ENCODE measurements at places on chromosomes 5 and 9.

- DNase-seq = no peak
Measured at GRCh38 chr5:155459889-155460500, 446.4 kb downstream of the KIF4B start.

DNA sequence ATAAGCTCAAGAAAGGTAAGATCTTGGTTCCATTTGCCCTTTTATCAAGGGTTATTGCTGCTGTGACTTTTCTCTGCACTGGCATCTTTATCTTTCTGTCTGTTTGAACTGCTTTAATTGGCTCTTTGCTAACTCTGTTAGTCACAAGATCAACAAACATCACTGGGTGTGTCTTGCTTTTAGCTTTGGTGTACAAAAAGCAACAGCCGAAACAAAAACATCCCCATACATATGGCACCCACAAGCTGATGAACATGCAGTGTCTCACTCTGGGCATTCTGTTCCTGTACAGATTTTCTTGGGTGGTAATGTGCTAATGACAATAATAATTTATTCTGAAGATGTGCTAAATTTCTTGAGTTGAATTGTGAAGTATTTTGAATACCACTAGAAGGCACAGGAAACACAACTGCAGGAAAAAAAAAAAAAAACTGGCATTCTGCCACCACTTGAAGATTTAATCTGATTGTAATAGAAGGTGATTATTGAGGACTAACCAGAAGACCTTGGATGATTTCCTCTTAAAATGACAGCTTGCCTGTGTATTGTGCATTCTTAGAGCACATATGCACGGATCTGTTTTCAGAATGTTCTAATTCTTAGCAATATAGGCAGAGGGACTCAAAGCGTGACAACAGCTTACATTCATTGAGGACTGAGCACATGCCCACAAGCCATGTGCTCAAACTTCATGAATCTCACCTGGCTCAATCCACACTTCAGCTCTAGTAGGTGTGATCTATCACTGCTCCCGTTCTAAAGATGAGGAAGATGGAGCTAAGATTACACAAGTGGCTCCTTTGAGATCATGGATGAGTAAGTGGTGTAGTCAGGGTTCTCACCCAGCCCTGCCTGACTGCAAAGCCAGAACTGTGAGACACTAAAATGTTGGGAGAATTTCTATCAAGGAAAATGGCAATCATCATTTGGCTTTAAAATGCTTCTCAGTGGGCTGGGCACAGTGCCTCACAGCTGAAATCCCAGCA, 96.4 kb downstream of the EBF1 start:
- DNase-seq = no peak

DNA sequence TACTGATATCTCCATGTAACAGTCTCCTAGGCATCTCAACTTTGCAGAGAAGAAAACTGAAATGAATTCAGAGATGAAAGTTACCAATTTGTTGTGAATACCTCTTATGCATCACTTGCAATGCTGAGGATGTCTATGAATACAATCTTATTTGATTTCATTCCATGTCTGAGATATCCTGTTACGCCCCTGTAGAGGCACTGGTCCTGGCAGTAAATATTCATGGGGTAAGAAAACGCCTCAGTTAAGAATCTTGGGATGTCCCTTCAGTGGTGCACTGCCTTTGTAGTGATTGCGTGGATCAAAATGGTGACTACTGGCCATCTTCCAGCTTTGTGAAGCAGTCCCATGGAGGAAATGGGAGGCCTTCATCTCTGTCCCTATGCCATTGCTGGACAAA, 229.1 kb upstream of the C9orf72 start:
- DNase-seq = no peak

GRCh38 chr5:43227655-43228054, 35.6 kb downstream of the NIM1K start:
- no peak for DNase-seq

- DNase-seq = no peak
Measured at GRCh38 chr5:157956271-157956885, 97.4 kb upstream of the CLINT1 start.

DNA sequence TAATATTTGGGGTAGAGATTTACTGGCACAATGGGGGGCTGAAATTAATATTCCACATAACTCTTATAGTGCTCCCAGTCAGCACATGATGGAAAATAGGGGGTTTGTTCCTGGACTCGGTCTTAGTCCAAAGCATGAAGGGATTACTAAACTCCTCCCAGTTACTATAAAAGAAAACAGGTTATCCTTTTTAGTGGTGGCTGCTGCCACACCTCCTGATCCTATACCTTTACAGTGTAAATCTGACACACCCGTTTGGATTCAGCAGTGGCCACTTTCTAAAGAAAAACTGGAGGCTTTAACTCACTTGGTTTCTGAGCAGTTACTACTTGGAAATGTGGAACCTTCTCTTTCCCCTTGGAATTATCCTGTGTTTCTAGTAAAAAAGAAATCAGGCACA, 572.9 kb upstream of the PTGER4 start:
- no peak for DNase-seq

DNA sequence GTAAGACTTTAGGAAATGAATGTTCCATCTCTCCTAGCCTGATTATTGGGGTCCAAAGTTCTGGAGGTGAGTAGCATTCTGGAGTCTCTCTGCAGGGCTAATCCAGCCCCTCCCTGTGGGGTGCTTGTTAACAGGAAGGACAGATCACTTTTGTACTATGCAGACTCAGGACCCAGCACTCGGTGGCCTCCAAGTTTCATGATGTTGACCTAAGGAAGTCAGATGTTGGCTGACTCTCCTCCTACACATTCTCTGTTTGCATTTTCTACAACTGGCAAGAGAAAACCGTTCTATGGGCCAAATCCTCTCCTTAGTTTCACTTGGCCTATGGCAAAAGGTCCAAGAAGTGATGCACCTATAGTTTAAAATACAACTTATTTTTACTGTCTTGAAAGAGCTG, 5.5 kb upstream of the PDE8B start:
- DNase-seq = no peak

DNA sequence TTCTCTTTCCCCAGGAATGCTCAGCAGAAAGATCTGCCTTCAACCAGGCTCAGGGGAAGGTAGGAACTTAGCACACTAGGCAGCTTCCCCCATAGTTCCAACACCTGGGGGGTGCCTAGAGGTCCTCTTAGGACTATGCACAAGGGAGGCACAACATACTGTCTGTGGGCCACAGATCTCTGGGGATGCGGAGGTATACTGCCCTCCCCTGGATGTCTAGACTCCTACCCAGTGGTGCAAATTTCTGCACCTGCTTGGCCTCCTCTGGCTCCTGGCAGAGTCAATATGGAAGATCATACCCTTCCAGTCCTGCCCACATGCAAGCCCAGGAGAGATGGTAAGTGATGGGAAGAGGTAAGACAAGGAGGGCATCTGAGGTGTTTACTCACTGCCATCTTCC, 247.5 kb upstream of the DAPK1 start:
- DNase-seq = no peak

DNA sequence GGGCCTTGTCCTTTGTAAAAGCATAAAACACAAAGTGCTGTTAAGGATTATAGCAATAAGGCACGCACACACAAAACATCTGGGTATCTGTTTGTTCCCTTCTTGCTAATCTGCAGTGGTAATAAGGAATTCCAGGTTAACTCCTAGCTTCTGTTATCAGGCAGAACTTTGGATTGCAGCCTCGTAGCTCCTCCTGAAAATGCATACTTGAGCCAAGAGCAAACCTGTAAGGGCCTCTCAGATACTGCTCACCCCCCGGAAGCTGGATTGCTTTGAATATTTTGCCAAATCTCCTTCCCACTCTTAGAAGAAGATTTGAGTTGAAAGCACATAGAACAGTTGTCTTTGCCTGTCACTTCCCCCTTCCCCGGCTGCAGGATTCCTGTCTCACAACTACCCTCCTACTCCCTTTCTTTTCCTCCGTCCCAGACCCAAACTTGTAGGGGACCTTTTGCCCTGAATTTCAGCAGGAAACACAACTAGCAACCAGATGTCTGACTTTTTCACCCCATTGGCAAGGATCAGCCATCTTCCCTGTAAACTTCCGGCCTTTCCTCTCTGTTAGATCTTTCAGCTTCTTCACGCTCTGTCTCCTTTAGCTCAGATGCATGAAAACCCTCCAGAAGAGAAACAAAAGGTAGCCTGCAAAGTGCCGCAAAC, 28.2 kb upstream of the SMAD5 start:
- DNase-seq = no peak

GRCh38 chr9:108083160-108083750, 593.7 kb upstream of the KLF4 start:
- DNase-seq = no peak

- DNase-seq = no peak
Measured at GRCh38 chr5:54556141-54556540, 38.6 kb downstream of the SNX18 start.

DNA sequence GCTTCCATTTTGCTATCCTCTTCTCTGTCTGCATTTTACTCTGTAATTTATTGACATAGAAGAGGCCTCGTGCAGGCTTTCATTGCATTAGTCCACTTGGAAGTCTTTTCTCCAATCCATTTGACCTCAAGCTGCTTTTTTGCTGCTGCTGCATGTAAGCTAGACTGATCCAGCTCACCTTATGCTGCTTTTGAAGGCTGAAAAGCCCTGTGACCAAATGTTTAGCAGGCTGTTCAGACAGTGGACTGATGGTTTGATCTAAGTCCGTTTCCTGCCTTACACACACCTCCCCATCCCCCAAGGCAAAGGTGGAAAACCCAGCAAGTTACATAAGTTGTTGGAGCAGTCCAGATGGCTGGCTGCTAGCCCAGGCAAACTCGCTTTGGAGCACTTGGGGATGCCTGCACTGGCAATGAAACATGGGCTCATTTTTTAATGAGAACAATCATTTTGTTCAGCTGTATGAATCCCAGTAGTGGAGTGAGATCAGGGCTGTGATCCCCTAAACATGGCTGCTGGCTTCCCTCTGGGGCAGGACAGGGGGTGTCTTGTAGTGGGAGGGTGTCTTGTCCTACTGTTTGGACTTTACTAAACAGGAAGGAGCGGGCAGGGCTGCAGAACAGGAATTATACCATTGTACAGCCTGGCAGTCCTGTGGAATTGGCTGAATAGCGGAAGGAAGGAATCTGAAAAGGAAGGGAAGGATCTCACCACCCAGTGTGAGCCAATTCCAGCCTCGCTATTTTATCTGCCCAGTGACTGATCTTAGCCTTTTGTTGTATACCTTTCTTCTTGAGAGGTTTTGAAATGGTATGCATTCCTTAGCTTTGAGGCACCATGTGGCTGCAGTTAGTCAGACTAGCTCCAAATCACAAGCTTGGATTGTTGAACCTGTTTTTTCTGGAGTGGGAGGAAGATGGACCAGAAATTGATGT, 212.0 kb downstream of the ARHGAP26 start:
- no peak for DNase-seq

- no peak for DNase-seq
Measured at GRCh38 chr9:38318759-38319495, 73.6 kb upstream of the ALDH1B1 start.

- no peak for DNase-seq
Measured at GRCh38 chr5:4542145-4542778, 597.9 kb upstream of the ADAMTS16 start.

DNA sequence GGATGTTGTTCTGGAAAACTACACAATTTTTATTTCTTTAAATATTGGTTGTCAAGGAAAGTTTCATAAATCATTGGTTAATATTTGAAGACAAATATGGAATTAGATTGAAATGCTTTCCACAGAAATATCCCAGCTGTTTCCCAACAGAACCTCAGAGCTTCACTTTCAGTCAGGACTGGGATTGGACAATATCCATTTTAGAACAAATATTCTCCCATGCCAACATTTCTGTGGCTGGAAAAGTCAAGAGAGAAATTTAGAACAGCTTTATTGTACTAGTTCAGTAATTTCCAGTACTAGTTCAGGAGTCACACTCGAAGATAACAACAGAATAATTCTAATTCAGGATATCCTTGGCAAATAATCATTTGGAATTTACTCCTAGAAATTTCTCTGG, 116.1 kb upstream of the TUT7 start:
- DNase-seq = no peak

DNA sequence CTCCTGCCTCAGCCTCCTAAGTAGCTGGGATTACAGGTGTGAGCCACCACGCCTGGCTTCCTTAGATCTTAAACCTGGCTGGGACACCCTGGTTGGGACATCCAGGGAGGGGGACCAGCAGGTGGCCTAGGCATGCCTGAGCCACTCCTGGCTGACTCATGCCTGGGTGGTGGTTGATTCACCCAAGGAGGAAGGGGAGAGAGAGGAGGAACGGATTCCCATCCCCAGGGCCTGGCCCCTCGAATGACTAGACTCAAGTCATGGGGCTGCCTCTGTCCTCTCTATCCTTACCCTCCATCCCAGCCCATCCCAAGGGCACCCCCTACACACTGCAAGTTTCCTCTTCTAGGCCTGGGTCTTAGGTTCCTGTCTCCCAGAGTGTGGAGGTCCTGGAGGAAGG, 12.7 kb downstream of the EEIG1 start:
- no peak for DNase-seq

- DNase-seq = no peak
Measured at GRCh38 chr5:79014631-79015030, 29.5 kb upstream of the ARSB start.

DNA sequence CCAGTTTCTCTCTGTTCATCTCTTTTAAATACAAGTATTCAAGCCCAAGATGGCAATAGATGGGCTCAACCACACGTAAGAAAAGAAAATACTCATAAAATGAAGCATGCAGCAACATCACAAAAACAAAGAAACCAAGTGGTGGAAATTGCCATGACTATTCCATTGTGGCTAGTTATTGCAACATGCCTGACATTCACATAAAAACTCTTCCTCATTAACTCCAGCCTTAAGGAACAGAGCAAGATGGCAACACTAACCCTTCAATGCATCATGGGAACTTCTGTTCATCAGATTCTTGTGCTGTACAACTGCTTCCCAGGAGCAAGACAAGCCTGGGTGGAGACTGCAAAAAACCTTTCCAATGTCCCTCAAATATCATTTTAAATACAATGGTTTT, 1.4 kb upstream of the GLIS3 start:
- DNase-seq = no peak

GRCh38 chr9:69801989-69802388, 18.6 kb upstream of the CFAP95 start:
- DNase-seq = no peak

- no peak for DNase-seq
Measured at GRCh38 chr9:108234811-108235210, 621.0 kb downstream of the ACTL7B start.

DNA sequence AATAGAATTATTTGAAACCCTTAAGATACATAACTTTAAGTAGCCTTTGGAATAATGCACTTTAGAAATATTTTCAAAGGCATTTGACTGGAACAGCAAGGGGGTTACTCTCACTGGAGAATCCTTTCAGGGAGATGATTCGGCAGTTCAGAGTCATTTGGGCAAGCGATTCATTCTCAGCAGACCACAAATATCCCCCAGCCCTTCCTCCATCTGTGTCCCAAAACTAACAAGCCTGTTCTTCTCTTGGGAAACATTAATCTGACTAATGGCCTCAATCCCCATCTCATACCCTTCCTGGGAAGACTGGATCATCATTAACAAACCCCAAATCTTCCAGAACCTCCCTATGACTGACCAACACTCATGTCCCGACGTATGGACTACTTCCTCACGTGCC, 65.8 kb upstream of the S1PR3 start:
- DNase-seq = no peak
